ENCODE measurements at places on chromosomes 1 and 21. TPM values are rescaled to one million over a fixed set of nuclear protein-coding genes. Genes with fewer than 3 reads are reported as not detected.

CPT2 gene
- total RNA-seq: 20.1 TPM

FTCD gene
- 2.7 TPM for total RNA-seq

- no peak overlapping the region for H3K27ac ChIP-seq
- no peak overlapping the region for H3K4me3 ChIP-seq
- DNase-seq: no peak
Measured at GRCh38 chr1:160125746-160126145, 10.2 kb downstream of the ATP1A2 start.

DNA sequence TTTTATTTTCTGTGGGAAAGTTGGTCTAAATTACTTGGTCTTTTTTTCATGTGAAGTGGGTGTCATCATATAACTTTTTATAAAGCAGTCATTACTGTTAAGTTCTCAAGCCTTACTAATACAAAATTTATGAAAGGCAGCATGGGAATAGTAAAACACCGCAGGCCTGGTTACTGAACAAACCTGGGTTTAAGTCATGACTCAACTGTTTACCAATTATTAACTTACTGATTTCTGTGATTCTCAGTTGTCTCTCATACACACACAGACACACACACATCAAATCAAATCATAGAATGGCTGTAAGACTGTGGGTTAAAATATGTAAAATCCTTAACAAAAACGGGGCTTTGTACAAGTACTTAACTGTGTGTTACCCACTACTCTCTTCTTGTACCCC lies 14.6 kb downstream of the MAEL start:
- DNase-seq: no peak
- H3K4me3 ChIP-seq: no peak overlapping the region
- no peaks in the 10 kb centered on the region for H3K36me3 ChIP-seq
- H3K27ac ChIP-seq: no peak overlapping the region
- H3K27me3 ChIP-seq: no peaks in the 10 kb centered on the region

GRCh38 chr1:153742411-153743142 lies 14.7 kb downstream of the INTS3 start:
- H3K4me1 ChIP-seq: no peaks in the 10 kb centered on the region
- no peak for DNase-seq
- no peak overlapping the region for H3K4me3 ChIP-seq

GRCh38 chr1:89332461-89332860 lies 31.4 kb upstream of the GBP6 start:
- H3K36me3 ChIP-seq: no peaks in the 10 kb centered on the region
- DNase-seq: no peak
- no peak overlapping the region for H3K4me3 ChIP-seq
- no peaks in the 10 kb centered on the region for H3K4me1 ChIP-seq
- H3K27ac ChIP-seq: no peak overlapping the region

DNA sequence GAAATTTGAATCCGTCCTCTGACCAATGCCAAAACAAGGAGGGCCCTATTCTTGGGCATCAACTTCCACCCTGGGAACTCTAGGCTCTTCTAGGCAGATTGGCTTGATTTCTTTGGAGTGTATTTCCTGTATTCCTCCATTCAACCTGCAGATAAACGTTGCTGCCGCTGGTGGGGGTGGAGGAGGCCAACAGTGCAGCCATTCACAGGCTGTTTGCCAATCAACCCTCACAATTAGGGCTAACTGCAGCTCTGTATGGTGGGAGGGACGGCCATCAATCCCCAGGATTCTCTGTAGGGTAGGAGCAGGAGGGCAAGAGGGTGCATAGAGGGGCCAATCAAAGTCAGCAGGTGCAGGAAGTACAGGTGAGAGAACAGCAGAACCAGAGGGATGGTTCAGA lies 273.1 kb upstream of the PROX1 start:
- no peaks in the 10 kb centered on the region for H3K27me3 ChIP-seq

DNA sequence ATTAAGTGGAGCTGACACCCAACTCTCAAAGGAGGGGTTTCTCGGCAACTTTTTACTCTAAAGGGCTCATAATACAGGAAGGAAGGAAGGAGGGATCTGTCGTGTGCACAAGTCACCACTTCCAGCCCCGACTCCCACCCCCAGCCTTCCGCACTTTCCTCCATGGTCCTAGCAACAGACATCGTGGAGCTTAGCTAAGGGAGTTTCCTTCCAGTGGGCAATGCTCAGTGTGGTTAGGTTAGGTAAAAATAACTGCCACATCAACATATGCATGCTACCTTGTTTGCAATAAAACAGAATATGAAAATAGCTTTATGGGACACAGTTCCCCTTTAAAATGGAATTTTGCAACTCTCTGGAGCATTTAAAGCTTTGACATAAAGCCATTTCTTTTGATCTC lies 35.2 kb downstream of the KANK4 start:
- H3K27me3 ChIP-seq: no peaks in the 10 kb centered on the region
- no peaks in the 10 kb centered on the region for H3K36me3 ChIP-seq
- no peak overlapping the region for H3K4me3 ChIP-seq
- H3K27ac ChIP-seq: no peak overlapping the region
- DNase-seq: no peak
- peaks cover 31% of the 10 kb centered on the region for H3K4me1 ChIP-seq

- H3K4me1 ChIP-seq: peaks cover 7% of the 10 kb centered on the region
- no peak for DNase-seq
- H3K4me3 ChIP-seq: no peak overlapping the region
- no peaks in the 10 kb centered on the region for H3K36me3 ChIP-seq
Measured at GRCh38 chr1:50829014-50829958, 130.8 kb downstream of the FAF1 start.

GRCh38 chr1:214404154-214404553 lies 123.2 kb downstream of the SMYD2 start:
- H3K36me3 ChIP-seq: peaks cover 10% of the 10 kb centered on the region
- no peaks in the 10 kb centered on the region for H3K4me1 ChIP-seq
- H3K27me3 ChIP-seq: no peaks in the 10 kb centered on the region
- no peak for DNase-seq
- H3K27ac ChIP-seq: no peak overlapping the region
- no peak overlapping the region for H3K4me3 ChIP-seq

DNA sequence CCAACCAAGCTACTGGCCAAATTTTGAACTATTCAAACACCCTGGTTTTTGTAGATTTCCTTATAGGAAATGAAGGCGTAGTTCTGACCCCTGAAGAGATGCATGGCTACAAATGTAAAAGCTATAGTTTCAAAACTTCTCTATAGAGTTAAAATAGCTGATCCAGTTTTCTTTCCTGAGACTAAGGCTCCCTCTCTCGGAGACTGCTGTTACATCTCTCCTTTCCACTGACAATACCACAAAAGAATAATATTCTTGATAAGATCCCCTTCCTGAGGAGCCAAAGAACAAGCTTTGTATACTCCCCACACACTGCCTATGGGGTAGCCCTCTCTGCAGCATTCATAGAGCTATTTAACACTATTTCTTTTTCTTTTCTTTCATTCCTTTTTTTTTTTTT lies 6.7 kb upstream of the CFAP126 start:
- no peaks in the 10 kb centered on the region for H3K27me3 ChIP-seq
- H3K4me1 ChIP-seq: no peaks in the 10 kb centered on the region
- H3K27ac ChIP-seq: no peak overlapping the region
- no peaks in the 10 kb centered on the region for H3K36me3 ChIP-seq

DNA sequence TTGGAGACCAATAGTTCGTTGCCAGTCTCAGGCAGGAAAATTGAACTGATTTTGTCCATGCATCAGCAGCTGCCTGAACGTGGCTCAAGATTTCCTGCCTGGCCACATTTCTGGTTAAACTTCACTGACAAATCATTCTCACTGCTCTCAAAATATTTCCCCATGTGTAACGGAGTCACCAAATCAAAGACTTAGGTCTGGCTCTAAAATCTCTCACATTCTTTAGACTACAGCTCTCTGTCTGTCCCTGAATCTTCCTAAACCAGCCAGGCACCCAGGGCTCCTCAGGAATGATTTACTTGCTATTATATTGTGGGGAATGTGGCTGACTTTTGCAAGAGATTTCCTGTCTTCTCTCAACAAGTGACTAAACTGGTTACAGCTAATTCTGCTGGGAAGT lies 49.2 kb upstream of the GJA8 start:
- no peak overlapping the region for H3K4me3 ChIP-seq
- no peaks in the 10 kb centered on the region for H3K4me1 ChIP-seq
- DNase-seq: no peak
- H3K36me3 ChIP-seq: no peaks in the 10 kb centered on the region
- no peaks in the 10 kb centered on the region for H3K27me3 ChIP-seq
